ENCODE measurements at places on chromosomes 12 and 14.
A peak's percentile ranks its signal among the peaks of the same experiment; 100 is the strongest.

DNA sequence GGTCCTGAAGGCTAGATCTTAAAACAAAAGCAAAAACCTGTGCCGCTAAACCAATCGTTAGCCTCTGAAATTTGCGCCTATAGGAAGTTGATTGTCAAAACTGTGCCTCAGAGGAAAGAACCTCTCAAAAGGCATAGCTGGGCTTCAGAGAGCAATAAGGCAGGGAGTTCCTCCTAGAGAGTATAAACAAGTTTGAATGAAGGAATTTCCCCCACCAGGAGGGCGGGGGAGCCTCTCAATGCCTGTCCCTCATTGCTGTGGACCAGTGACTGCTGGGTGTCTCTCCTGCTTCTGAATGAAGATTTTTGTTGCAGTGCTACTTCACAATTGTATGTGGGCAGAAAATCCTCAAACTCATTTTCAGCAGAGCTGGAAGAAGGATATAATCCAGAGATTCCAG, 88.6 kb downstream of the KCNK10 start:
- DNase-seq = no peak

DNA sequence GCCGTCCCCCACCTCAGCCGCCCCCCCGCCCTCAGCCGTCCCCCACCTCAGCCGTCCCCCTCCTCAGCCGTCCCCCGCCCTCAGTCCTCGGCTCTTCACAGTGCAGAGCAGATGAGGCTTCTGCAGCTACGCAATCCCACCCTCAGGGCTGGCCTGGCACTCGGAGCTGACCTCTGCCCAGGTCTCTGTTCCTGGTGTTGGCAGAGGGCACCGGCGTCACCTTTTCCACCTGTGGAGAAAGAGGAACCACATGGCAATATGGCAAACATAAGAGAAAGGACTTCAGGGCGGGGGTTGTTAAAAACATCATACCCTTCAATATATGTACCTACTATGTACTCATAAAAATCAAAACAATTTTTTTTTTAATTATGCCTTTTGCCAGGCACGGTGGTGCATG, 45.8 kb downstream of the MLXIP start:
- no peak for DNase-seq

- DNase-seq = no peak
Measured at GRCh38 chr12:3651585-3652424, 101.1 kb downstream of the CRACR2A start.

DNA sequence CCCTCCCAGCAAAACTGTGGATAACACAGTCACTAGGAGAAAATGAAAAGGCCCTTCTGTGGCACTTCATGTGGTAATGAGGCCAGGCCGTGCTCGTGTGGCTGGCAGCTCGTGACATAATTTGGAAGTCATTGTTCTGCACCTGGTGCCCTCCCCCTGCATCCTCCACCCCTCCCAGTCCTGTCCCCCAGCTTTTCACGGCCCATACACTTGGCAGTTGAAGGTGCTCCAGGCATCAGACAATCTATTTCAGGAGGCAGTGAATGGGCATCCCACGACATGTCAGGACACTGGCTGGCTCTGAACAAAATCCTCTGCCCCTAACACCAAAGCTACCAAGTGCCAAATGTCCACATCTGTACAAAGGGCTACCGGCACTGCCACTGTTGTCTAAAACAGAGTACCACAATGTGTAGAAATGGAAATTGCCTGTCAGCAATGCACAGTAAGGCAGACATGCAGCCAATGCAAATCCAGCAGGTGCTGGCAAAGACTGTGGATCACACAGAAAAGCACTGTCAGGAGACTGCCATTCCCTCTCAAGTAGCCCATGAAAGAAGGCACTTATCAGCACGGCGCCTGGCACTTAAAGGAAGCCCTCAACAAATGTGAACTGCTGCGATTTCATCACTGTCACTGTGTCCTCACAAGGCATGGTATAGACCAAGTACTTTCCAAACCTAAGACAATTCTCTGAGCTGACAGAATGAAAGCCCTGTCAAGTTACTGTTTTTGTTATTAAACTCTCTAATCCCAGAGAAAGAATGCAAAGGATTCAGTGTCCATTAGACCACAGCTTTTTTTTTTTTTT, 39.1 kb downstream of the CORO1C start:
- DNase-seq = no peak

GRCh38 chr14:73237786-73238423, 599 bp downstream of the PAPLN start:
- DNase-seq = no peak

DNA sequence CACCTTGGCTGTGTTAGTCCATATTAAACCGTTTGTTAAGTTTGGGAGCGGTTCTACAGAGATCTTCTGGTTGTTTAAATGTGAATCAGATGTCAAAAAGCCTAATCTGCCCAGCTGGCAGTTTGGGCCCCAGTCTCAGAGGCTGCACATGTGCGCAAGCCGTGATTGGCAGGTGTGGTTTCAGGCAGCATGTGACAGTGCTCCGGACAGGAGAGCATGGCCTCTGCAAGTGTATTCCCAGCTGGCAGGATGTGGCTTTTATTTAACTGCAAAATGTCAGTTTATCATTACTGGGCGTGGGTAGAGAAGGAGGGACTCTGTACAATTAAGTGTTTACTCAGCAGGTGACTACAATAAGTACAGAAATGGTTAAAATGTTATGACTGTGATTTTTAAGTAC, 77.5 kb downstream of the PELI2 start:
- DNase-seq = no peak

GRCh38 chr12:81692008-81692407, 67.1 kb downstream of the PPFIA2 start:
- no peak for DNase-seq

GRCh38 chr12:79652521-79652920, 38.2 kb downstream of the PAWR start:
- no peak for DNase-seq

GRCh38 chr12:11508699-11509098, 113.3 kb upstream of the PRB2 start:
- no peak for DNase-seq

- no peak for DNase-seq
Measured at GRCh38 chr12:105882404-105882803, 256.4 kb downstream of the NUAK1 start.

DNA sequence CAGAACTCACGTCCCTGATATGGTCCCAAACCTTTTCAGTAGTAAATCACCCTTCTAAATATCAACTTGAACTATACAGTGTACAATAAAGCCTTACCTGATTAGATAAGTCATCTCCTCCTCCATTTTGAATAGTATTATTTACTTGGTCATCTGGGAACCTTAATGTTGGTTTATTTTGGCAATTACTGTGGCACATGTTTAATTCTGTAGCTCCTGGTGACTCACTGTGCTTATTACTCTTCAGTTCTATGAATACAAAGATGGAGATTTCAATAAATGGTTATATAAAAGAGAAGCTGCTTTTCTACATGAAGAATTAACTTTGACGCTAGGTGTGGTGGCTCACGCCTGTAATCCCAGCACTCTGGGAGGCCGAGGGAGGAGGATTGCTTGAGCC, 25.4 kb downstream of the MIS18BP1 start:
- DNase-seq = no peak

- DNase-seq = no peak
Measured at GRCh38 chr12:129257524-129257923, 404.2 kb downstream of the GLT1D1 start.

GRCh38 chr14:61484031-61484430, 162.7 kb downstream of the PRKCH start:
- no peak for DNase-seq

DNA sequence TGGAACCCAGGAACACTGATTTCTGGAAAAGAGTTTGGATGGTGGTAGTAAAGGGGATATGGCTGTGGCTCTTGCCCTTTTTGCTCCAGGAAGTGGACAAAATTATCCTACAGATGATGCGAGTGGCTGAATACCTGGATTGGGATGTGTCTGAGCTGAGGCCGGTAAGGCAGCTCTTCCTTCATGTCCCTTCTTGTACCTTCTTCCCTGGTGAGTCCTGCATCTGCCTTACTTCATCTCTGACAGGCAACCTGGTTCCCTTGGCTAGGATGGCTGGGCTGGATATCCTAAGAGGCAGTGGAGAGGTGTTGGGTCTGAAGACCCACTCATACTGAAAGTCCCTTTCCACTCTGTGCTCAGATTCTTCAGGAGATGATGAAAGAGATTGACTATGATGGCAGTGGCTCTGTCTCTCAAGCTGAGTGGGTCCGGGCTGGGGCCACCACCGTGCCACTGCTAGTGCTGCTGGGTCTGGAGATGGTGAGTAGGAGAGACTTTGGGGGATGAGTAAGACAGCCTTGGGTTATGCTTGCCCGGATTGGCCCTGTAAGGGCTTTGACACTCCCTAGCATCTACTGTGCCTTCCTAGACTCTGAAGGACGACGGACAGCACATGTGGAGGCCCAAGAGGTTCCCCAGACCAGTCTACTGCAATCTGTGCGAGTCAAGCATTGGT, 8.0 kb downstream of the DGKA start:
- DNase-seq = no peak

GRCh38 chr12:103350116-103350515, 145.7 kb downstream of the C12orf42 start:
- DNase-seq = no peak

- peak; percentile 63 for DNase-seq
Measured at GRCh38 chr14:91317381-91318308, 73.1 kb upstream of the GPR68 start.

DNA sequence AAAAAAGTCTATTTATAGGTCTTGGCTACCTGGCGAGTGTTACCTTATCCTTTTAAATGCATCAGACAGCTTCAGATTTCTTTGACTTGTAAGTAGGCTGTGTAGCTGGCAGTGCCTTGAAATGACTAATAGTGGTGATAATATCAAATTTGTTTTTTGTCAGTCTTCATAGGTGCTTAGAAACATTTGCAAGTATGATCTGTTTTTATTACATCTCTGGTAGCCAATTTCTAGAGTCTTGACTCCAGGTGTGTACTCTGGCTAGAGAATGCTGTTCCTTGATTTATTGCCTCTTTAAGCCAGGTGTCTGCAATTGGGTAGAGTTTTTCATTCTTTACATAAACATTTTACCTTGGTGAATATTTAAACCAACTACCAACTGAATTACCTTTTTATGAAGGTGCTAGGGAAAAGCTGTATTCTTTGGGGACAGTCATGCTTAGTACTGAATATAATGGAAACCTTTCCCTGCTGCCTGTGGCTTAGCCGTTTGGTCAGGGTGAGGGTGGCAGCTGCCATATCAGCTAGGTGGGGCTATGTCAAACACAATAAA, 32.6 kb downstream of the MLXIP start:
- DNase-seq = no peak

DNA sequence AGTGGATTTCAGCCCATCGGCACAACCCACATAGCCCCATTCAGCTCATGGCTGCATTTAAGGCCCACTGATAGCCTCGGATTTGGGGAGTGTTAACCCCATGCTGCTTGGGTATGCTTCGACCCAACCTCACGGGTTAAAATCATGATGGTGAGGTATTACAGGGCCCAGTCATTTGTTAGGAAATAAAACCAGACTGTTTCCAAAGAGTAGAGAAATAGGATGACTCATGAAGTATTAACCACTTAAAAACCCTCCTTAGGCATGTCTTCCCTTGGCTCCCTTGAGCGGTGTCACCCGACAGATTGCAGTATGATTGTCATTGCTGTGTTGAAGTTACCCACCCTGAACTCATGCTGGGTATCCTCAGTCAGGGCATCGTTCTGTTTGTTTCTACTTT, 289.1 kb downstream of the CACNA1C start:
- no peak for DNase-seq

GRCh38 chr12:84702001-84702400, 210.6 kb downstream of the SLC6A15 start:
- no peak for DNase-seq

GRCh38 chr14:80269353-80269925, 58.1 kb upstream of the DIO2 start:
- no peak for DNase-seq

DNA sequence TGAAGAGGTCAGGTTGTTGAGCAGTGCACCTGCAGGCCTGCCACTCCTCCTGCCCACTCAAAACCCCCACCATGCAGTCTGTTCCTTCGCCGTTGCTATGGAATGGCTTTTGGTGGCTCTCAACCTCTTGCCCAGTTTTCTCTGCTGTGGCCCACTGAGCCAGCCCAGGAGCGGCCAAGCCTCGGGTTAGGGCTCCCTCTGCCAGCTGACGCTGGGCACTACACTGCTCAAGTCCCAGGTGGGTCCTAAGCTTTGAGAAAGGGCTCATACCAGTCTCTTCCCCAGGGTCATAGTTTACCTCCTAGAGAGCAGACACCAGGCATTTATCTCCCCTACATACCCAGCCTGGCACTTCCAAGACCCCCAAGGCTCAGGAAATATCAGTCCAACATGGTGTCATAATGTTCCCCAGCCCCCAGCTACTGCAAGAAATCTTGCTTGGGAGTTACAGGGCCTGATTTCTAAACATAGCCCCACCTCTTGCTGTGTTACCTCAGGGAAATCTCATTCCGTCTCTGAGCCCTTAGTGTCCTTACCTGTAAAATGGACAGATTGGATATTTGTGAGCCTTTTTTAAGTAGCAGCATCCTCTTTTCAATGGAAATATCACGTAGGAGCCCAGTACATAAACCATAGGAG, 59.4 kb downstream of the TSPAN11 start:
- DNase-seq = no peak

- DNase-seq = no peak
Measured at GRCh38 chr14:60188115-60188514, 22.9 kb upstream of the DHRS7 start.

DNA sequence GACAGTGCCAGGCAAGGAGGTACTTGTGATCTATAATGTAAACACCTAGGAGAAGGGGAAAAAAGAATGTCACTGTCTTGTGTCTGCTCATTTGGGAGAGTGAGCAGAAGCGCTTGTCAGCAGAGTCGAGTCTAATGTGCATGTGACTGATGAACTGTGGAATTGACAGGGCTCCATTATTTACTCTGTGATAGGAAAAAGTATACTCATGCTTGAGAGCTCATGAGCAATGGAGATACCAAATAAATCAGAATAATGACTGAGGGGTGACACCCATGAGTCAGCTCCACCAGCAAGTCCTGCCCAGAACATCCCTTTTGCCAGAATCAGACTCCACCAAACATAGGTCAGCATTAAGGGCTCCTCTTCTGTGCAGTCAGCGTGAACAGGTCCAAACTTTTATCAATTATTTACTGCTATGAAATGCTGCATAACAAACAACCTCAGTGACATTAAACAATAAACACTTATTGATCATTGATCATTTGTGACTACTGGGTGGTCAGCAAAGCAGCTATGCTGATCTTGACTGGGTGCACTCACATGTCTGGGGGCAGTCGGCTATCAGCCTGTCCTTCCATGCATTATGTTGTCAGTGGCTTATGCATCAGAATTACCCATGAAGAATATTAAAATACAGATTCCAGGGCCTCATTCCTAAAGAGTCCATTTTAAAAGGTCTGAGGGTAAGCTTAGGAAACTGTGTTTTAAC, 29.2 kb upstream of the WSCD2 start:
- no peak for DNase-seq

GRCh38 chr12:1881936-1882335, 36.5 kb downstream of the CACNA2D4 start:
- DNase-seq = no peak

- no peak for DNase-seq
Measured at GRCh38 chr12:52518574-52519386, 1.4 kb downstream of the KRT5 start.

GRCh38 chr12:48863291-48863690, 2.4 kb downstream of the RND1 start:
- DNase-seq = no peak

GRCh38 chr14:77752799-77753516, 8.0 kb downstream of the SNW1 start:
- no peak for DNase-seq

GRCh38 chr14:52267501-52268278, at the start of gene PTGDR:
PTGDR (plus strand) TSS chr14:52267698; CDS start chr14:52267815, 117 bp downstream.
- peak; percentile 24 for DNase-seq

- no peak for DNase-seq
Measured at GRCh38 chr12:119068129-119068856, 87.0 kb downstream of the SRRM4 start.

- DNase-seq = no peak
Measured at GRCh38 chr14:71856199-71856919, 75.9 kb upstream of the RGS6 start.
